Activated CD4-positive, alpha-beta T cell treated with anti-CD3 and anti-CD28 coated beads for 24 hours (primary cell): ENCODE measurements at places on chromosomes 4 and X.

- no peak for DNase-seq
Measured at GRCh38 chr4:187016101-187016500, 292.4 kb upstream of the FAT1 start.

- no peak for DNase-seq
Measured at GRCh38 chr4:150581641-150582051, 305 bp upstream of the MAB21L2 start.

DNA sequence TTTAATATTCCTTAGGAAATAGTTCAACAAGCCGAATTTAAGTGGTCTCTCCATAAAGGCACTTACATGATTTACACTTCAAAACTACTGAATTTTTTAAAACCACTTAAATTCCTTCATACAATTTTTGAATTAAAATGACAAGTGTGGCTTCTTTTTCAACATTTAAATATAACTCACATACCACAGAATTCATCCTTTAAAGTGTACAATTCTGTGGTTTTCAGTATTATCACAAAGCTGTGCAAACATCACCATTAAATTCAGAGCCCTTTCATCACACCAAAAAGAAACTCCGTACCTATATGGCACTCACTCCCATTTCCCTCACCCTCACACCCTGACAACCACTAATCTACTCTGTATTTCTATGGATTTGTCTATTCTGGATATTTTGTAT is 200.9 kb upstream of the MAB21L2 start:
- DNase-seq: no peak

DNA sequence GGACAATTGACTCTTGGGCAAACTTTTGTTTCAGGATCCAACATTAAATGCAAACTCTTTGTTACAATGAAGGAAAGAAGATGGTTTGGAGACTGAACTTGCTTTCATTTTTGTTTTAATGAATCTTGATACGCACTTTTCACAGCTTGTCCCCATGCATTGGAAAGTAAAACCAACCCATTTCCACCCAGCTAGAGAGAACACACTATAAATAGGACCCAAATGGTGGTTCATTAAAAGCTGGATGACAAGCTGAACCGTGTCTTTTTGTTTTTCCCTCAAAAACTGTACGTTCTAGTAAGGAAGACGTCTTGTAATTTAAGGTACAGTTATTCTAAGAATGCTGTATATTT is 95.3 kb upstream of the EGFL6 start:
- DNase-seq: no peak

- no peak for DNase-seq
Measured at GRCh38 chr4:18242919-18243693, 221.6 kb upstream of the LCORL start.

DNA sequence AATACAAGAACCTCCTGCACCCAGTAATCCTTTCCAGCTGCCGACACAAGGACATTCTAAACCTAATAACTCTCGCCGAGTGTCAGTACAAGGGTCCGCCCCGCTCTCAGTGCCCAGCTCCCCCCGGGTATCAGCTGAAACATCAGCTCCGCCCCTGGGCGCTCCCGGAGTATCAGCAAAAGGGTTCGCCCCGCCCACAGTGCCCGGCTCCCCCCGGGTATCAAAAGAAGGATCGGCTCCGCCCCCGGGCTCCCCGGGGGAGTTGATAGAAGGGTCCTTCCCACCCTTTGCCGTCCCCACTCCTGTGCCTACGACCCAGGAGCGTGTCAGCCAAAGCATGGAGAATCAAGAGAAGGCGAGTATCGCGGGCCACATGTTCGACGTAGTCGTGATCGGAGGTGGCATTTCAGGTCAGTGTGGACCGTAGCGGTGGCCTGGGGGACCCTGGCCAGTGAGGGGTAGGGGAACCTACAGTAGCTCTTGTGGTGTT is at the start of gene MAOA:
Gene MAOA, plus strand, starts transcription at position 295 of the 490 bp plus-strand sequence. Its CDS starts 43 bp downstream, at position 338.
- DNase-seq: no peak

- no peak for DNase-seq
Measured at GRCh38 chr4:84498935-84499623, at the start of gene NKX6-1. Gene NKX6-1 (minus strand): TSS chr4:84499292. CDS start chr4:84498228, 1,064 bp downstream.

DNA sequence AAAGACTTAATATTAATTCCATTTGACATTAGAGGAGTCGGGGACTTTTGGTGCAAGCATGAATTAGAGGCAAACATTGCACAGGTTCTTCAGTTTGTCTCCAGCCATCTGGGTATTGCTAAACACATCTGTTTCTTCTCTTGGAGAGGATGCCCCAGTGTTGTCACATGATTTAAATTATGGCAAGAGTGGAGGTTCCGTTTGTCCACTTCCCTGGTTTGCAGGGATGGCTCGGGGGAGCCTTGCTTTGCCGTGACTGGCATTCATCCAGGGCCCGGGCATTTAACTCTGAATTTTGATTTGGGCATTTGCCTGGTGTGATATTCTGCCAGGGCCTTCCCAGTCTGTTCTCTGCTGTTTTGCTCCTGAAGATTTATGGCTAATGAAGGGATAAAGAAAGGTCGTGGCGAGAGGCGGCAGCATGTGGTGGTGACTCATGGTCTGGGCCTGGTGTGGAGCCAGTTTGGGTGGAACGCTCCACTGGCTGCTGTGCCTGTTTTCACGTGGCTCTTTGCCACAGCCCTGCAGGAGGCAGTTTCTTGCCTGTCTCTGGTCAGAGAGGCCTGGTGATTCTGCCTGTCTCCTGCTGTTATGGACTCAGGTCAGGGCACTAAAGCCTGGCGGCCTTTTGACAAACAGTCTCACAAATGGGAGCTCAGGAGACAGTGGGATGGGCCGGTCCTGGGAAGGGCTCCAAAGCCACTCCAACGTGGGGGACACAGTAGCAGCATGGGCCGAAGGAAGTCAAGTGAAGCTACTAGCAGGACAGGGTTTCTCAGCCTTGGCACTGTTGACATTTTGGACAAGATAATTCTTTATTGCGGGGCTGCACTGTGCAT is 99.4 kb upstream of the PGRMC2 start:
- no peak for DNase-seq

DNA sequence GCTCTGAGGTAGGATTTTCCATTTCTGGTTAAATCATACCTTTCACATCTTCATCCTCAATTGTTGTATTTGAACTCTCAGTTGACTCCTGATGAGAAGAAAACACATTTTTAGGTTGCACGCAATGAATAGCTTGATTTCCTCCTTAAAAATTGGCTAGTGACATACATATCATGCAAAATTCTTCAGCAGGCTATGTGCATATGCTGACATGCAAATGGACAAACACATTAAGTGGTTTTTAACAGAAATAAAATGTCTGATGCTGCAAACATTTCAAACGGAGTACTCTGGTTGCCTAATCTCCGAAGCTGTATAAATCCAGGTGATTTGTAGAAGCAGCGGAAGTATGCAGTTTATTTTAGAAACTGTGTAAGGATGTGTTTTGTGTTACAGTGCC is 261.1 kb downstream of the CAMK2D start:
- no peak for DNase-seq

GRCh38 chr4:7358100-7358735 is 76.5 kb downstream of the PSAPL1 start:
- DNase-seq: no peak

- no peak for DNase-seq
Measured at GRCh38 chr4:53706422-53707032, 115.2 kb upstream of the LNX1 start.

DNA sequence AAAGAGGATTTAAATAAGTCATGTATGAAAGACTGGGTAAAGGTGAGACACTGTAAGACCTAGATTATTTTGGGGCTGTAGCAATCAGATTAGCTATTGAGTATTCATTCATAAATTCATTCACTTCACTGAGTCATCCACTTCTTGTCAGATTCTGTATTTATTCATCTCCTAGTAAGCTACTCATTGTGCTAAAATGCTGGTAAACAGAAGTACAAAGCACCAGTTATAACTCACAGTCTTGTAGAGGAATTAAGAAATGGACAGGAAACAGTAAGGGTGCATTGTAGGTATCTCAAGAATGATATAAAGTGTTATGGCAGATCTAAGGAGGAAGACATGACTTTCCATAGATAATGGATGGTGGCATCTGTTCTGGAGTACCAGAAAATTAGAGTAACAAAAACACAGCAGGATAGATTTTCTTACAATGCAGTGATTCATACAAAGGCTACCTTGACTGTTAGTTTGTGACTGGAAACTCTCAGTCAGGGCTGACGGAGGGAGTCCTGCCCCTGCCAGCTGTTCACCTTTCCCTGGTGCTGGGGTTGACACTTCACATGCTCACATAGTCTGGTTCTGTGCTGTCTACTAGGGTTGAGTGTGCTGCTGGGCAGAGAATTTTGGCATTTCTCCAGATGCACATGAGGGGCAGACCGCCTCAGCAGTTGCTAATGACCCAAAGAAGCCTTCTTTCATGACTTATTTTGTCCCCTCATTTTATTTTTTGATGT is 26.5 kb upstream of the HAND2 start:
- no peak for DNase-seq

GRCh38 chr4:7144374-7145290 is 47.7 kb upstream of the SORCS2 start:
- no peak for DNase-seq

- DNase-seq: no peak
Measured at GRCh38 chr4:151690876-151691275, 69.9 kb downstream of the GATB start.

- no peak for DNase-seq
Measured at GRCh38 chrX:118182025-118182424, 65.4 kb upstream of the KLHL13 start.

- DNase-seq: no peak
Measured at GRCh38 chrX:526295-527224, 104.0 kb upstream of the SHOX start.

DNA sequence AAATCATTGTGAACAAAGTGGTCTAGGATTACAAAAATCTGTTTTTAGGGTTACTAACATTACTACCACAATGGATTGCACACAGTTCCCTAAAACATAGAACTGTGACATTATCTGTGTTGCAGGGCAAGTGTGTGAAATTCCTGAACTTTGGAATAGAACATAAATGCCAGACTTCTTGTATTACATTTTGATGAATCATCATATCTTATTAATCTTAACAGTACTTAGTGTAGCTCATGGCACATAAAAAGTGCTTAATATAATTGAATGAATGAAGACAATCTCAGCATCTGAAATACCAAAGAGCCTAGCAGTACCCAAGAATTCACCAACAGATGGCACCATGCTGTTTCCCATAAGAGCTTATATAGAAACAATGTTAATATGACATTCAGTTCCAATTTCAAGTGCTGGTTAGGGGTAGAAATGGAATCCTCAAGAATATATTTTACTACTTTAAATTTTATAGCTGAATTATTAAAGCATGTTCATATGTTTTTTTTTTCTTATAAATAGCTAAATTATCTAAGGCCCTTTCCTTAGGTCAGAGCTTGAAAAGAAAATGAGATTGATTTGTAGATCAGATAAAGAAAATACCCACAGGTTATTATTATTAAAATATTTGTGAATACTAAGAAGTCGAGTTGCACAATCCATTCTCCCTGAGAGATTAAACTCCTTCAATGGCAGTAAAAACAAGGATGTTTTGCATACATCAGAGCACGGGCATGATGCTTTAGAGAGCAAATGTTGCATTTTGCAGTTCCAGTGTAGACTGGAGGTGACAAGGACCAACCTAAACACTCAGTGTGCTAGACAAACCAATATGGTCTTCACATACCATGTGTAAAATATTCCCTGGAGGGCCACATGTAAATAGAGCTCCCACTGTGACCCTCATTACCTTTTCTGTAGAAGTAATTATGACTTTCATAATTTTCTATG is 25.7 kb upstream of the SHISA3 start:
- no peak for DNase-seq

DNA sequence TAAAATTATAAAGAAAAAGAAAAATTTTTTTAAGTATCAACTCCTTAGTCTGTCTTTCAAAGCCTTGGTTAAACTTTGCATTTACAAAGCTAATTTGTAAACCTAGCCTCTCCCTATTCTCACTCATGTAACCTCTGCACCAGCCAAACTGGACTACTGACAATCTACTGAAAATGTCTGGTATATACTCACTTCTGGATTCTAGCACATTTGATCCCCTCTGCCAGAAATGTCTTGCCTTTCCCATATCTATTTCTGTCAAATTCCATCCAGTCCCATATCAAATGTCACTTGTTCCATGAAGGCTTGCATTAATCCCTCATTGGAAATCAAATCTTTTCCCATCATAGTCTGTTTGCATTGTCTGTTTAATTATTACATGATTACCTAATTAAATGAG is 105.8 kb upstream of the KLHL13 start:
- no peak for DNase-seq

DNA sequence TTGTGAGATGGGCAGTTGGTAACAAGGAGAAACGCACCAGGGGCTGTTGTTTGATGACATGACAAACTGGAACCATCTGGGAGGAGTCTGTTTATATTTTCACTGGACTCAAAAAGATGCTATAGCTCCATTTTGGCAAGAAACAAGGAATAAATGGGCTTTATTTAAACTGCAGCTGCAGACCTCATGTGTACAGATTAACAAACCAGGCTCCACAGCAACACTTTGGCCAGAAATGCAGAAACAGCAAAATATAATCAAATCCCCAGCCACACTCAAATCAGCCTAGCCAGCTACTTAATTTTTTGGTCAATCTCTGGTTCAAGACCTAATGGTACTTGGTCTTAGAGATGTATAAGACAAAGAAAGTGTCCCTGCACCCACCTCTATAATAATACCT is 52.7 kb downstream of the ASB9 start:
- no peak for DNase-seq

GRCh38 chrX:108022491-108023089 is 22.3 kb upstream of the VSIG1 start:
- no peak for DNase-seq

DNA sequence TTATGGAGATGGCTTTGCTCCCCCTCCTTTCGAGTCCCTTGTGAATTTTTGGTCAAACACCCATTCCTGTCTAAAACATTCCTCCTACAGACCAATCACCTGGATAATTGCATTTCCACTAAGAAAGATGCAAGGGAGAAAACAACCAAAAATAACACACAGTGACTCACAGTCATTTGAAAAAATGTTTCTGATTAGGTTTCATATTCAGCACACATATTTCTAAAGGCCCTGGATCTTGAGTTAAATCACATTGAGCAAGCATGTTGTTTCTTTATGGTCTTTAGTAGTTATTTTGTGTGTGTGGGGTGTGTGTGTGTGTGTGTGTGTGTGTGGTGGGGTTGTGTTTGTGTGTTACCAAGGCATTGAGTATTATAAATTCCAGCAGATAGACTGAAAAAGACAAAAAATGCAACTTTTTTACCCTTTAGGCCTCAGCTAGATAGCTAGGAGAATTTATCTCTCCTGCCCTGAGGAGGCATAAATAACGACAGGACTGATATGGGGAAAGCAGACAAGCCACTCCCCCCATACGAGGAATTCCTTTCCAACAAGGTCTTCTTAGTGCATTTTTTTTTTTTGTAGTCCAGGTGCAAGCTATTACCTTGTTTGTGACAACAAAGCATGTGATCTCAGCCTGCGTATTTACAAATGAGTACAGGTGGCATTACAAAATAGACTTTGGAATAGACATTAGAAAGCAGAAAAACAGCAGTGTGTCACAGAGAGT is 265.4 kb upstream of the ADGRL3 start:
- no peak for DNase-seq

- DNase-seq: no peak
Measured at GRCh38 chr4:121477480-121477879, 96.7 kb upstream of the QRFPR start.
